ENCODE measurements at places on chromosomes 6 and 20. TPM values are rescaled to one million over a fixed set of nuclear protein-coding genes. Genes with fewer than 3 reads are reported as not detected.

Gene ADAT2
- 2.8 TPM for total RNA-seq

Gene PTPRK
- total RNA-seq, result 149 TPM

Gene PCED1A
- total RNA-seq, result 38.6 TPM

Gene SLC26A8
- total RNA-seq, result not detected

All from hair follicle dermal papilla cell (primary cell).